ENCODE measurements at places on chromosomes 5 and 9.

- DNase-seq = no peak
Measured at GRCh38 chr9:81847181-81847915, 80.9 kb upstream of the SPATA31D4 start.

DNA sequence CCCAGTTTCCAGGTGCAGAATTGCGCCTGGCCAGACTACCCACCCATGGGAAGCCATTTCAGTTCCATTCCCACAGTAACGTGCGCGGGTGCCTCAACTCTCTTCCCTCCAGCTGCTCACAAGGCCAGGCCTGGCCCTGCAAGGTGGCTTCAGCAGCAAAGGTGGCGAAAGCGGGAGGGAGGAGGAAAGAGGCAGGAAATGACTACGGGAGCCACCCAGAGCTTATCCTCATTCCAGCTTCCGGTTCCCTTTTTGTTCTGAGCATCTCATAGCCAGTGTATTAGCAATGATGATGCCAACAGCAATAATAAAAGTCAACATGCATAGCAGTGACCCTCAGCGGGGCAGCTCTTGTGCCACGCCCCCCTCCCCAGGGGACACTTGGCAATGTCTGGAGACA, 101.5 kb upstream of the BOD1 start:
- DNase-seq = no peak

- no peak for DNase-seq
Measured at GRCh38 chr5:169764018-169764378, 126.9 kb downstream of the DOCK2 start.

GRCh38 chr9:88742483-88742882, 207.5 kb downstream of the NXNL2 start:
- no peak for DNase-seq

- no peak for DNase-seq
Measured at GRCh38 chr5:1494780-1495524, 28.8 kb downstream of the LPCAT1 start.

DNA sequence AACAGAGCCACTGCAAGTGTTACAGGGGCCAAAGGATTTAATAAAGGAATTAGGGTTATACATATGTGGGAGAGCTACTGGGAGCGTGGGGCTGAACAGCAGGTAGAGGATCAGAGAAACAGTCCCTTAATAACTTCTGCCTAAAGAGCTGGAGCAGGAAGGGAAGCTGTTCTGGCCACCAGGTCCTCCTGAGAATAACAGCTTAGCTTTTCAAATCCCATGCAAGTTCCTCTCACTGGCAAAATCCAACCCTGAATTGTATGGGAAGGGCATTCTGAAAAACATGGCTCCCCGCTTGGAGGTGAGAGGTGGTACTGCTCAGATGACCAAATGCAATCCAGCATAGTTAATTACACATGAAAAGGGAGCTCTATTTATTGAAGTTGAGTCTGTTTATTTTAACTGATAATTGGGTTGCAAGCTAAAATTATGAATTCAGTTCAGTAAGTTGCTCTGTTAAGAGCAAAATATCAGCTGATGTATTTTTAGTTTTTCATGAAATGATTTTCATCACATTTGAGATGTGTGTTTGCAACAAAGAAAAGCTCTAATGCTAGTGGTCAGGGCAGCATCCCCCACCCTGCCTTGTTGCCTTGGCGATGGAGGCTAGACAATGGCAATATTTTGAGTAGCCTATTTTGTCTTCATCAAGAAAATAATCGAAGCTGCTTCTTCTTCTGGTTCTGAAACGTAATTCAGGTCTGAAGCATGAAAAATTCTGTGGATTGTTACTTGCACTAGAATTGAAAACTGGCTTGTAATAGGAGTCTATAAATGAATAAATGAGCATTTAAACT, 58.4 kb upstream of the SH3GL2 start:
- DNase-seq = no peak

- peak; percentile 79 for DNase-seq
Measured at GRCh38 chr9:111661150-111661801, at the start of gene GNG10. Gene GNG10, plus strand, starts transcription at chr9:111661605. Its CDS starts 30 bp downstream, at chr9:111661635.

- no peak for DNase-seq
Measured at GRCh38 chr9:16848179-16848578, 22.3 kb downstream of the BNC2 start.

GRCh38 chr9:107547303-107547702, 57.7 kb upstream of the KLF4 start:
- DNase-seq = no peak

- no peak for DNase-seq
Measured at GRCh38 chr5:166551384-166551783, 1740.1 kb upstream of the WWC1 start.

DNA sequence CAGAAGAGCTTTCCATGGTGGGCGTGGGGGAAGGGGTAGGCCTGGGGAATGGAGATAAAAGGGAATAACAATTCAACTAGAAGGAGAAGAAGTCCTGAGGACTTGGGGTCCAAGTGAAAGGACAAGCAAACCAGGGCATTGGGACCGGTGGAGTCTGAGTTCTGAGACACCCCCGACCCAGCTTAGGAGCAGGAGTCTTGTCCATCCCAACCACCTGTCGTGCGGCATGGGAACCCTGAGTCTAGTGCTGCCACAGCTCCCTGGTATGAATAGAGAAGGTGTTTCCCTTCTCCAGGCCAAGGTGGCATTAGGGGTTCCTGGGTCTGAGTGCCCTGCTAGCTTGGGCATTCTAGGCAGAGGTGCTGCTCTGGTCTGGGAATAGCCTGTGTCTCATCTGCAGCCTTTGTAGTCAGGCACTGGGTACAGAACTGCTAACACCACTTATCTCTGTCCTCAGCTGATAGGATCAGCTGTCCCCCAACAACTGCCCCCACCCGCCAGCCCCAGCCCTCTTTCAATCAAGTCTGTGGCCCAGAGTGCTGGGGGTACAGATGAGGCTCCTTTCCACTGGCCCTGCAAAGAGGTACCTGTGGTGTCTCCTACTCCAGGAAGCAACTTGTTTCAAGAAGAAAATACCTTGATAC, 9.9 kb downstream of the HNRNPAB start:
- no peak for DNase-seq

DNA sequence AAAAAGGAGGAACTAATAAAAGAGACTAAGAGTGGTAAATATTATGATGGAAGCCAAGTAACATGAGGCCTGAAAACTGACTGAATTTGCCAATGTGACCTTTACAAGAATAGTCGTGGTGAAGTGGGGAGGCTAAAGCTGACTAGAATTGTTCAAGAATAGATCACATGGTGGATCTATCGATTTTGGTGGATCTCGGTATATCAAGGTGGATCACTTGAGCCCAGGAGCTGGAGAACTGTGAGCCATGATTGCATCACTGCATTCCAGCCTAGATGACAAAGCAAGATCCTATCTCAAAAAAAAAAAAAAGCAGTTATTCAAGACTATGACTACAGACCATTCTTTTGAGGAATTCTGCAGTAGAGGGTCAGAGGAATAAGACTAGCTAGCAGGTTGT, 15.1 kb downstream of the ERMP1 start:
- DNase-seq = no peak

GRCh38 chr5:372556-372995, 51.1 kb downstream of the AHRR start:
- peak; percentile 32 for DNase-seq

GRCh38 chr5:156543348-156544145, 216.6 kb downstream of the SGCD start:
- no peak for DNase-seq

GRCh38 chr5:102554082-102554481, 55.3 kb upstream of the SLCO6A1 start:
- no peak for DNase-seq

DNA sequence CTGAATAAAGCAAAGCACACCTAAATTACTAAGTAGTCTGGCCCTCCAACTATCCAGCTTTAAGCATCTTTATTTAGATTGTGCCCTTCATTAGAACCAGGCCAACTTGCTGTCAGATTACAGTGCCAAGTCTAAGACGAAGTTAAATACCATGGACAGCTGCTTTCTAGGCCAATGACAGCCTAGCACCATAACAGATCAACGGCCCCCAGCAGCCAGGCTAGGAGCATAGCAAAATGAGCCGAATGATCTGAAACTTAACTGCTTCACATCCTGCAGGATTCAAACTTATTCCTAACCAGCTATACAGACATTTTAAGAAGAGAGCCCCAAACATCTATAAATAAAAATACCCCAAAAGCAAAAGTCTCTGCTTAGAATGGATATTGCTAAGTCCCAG, 6.8 kb downstream of the SLC24A2 start:
- DNase-seq = no peak

GRCh38 chr5:33793276-33793675, 98.5 kb downstream of the ADAMTS12 start:
- no peak for DNase-seq

- DNase-seq = no peak
Measured at GRCh38 chr5:5588386-5588785, 165.9 kb downstream of the ICE1 start.

- no peak for DNase-seq
Measured at GRCh38 chr5:82339792-82340191, 61.6 kb upstream of the RPS23 start.

GRCh38 chr9:128723866-128724743, at the start of gene ZDHHC12:
Gene ZDHHC12, minus strand, starts transcription at chr9:128724127. Its CDS starts 34 bp downstream, at chr9:128724093.
- DNase-seq = peak; percentile 89

- no peak for DNase-seq
Measured at GRCh38 chr5:146529984-146530383, 14.0 kb upstream of the GPR151 start.

DNA sequence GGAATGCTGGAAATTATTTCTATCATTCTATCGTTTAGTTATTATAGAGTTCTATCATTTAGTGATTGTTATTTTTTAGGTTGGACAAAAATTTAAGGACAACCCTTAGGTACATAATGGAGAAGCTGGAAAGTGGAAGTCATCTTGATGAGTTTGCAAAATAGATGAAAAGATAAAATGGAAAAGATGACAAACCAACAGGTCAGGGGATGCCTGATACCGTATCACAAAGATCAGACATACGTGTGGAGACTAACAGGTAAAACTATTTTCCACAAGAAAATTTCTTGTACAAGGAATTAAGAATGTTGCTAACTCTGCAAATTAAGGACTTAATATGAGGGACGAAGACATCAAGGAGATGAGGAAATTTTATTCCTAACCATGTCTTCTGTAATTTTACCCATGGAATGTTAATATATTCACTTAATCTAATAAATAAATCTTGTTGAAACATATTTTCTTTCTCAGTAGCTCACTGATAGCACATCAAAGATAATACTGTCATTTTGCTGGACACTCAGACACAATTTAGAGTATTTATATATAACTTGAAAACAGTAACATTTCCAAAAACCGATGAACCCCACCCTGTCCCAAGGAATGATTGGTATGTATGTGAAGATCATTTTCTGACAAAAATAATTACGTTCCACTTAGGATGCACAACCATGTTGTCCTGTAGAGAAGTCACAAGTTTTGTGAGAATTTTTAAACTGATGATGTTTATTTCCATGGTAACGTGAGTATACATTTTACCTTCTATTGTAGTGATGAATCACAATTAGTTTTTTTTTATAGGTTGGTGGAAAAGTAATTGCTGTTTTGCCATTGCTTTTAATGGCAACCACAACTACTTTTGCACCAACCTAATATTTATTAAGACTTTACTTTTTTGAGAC, 2.6 kb downstream of the LURAP1L start:
- DNase-seq = no peak

DNA sequence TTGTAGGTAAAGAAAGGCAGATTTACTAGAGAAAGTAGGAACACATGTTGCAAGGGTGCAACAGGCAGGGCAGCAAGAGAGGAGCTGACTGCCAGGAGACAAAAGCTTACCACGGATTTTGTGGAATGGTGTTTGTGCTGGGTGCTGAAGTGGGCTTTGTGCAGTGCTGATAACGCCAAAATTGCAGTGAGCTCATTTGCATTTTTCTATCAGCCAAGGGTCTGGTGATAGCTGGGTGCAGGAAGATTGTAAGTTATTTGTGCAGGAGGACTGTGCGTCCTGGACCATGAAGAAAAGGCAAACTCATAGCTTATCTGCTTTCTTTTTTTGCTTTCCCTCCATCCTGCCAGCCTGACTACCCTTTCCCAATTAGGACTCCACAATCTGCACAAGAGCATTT, 13.6 kb downstream of the CTSL start:
- DNase-seq = no peak

DNA sequence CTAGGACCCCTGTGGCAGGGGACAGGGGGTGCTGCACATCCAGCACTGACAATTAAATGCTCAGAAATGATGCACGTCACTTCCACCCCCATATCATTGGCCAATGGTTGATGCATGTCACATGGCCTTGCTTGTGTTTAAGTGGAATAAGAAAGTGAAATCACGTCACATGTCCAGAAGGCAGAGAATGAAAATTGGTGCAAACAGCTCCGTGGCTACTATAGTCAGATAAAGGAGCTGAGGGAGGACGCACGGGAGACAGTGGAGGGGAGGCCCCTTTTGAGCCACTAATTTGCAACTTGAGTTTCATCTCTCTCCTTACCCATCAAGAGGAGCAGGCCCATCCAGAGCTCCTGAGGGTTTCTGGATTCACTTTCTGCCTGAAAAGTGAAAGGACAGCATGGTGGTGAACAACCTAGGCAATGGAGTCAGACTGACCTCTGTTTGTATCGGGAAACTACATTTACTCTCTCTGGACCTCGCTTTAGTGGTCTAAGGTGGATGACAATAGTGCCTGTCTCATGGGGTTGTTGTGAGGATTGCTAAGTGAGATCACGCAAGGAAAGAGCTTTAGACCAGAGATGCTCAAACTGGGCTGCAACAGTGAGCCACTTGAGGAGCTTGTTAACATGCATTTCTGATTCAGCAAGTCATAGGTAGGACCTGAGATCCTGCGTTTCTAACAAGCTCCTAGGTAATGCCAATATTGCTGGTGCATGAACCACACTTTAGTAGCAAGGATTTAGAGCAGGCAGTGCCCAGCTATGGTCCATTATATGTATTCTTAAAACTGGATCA, 133.9 kb upstream of the ADRA1B start:
- DNase-seq = no peak

GRCh38 chr5:150611026-150611425, 29.4 kb upstream of the SYNPO start:
- no peak for DNase-seq

DNA sequence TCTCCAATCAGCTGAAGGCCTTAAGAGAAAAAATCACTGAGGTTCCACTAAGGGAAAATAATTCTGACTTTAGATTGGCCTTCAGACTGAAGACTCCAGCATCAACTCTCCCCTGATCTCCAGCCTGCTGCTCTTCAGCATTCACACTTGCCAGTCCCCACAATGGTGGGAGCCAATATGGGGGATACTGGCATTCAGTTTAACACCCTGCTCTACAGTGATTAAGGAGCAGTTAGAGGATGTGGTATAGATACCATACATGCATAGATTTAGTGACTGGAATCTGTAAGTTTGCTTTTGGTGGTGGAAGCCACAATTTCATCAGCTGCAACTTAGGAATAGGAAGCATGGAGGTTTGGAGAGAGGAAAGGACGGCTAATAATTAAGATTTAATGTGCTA, 2017.7 kb upstream of the CDH6 start:
- no peak for DNase-seq

- no peak for DNase-seq
Measured at GRCh38 chr5:159178978-159179377, 30.4 kb downstream of the RNF145 start.

- DNase-seq = no peak
Measured at GRCh38 chr5:138159666-138160065, 18.8 kb downstream of the BRD8 start.

- DNase-seq = no peak
Measured at GRCh38 chr5:173699966-173700365, 83.5 kb upstream of the BOD1 start.

- peak; percentile 45 for DNase-seq
Measured at GRCh38 chr5:80487444-80487828, 464 bp upstream of the FAM151B start.

GRCh38 chr9:124520206-124520596, 13.0 kb upstream of the NR5A1 start:
- no peak for DNase-seq

GRCh38 chr9:19769213-19769612, 19.6 kb downstream of the SLC24A2 start:
- DNase-seq = no peak
